ENCODE measurements at places on chromosomes 3 and 15. TPM values are rescaled to one million over a fixed set of nuclear protein-coding genes. Genes with fewer than 3 reads are reported as not detected.

Gene TIMP4
- polyA plus RNA-seq, result not detected

Gene SGO1
- polyA plus RNA-seq, result 0.71 TPM

Gene GATM
- 13.3 TPM for polyA plus RNA-seq

Gene ARL14
- not detected for polyA plus RNA-seq

Gene TMEM266
- polyA plus RNA-seq, result 17.6 TPM

Gene SMAD6
- 0.16 TPM for polyA plus RNA-seq

Gene SCAANT1
- not detected for polyA plus RNA-seq

Gene RFTN1
- polyA plus RNA-seq, result 66.9 TPM

Gene ALG1L2
- polyA plus RNA-seq, result not detected

Gene LRRN1
- polyA plus RNA-seq, result 25.8 TPM

Gene CACNA2D3
- polyA plus RNA-seq, result 26.2 TPM

Gene TAGLN3
- polyA plus RNA-seq, result 568 TPM

Gene SCN11A
- 2.8 TPM for polyA plus RNA-seq

Gene KLHL40
- polyA plus RNA-seq, result not detected

Gene SLC51B
- polyA plus RNA-seq, result not detected

Gene C3orf85
- polyA plus RNA-seq, result not detected

Gene LEKR1
- polyA plus RNA-seq, result 0.14 TPM

Gene SLC6A1
- polyA plus RNA-seq, result 43.2 TPM

Gene FES
- not detected for polyA plus RNA-seq

Gene USP13
- 3.8 TPM for polyA plus RNA-seq

Gene DZIP1L
- 1.7 TPM for polyA plus RNA-seq

Gene SLC6A20
- not detected for polyA plus RNA-seq

Gene MYEF2
- polyA plus RNA-seq, result 176 TPM

Gene ZBTB47
- polyA plus RNA-seq, result 4.8 TPM

Gene LCTL
- not detected for polyA plus RNA-seq

Gene CADPS
- 118 TPM for polyA plus RNA-seq

Gene ACOX2
- not detected for polyA plus RNA-seq

Gene LRRIQ4
- polyA plus RNA-seq, result not detected

Gene ATP10A
- polyA plus RNA-seq, result not detected

Gene SLC15A2
- 1.6 TPM for polyA plus RNA-seq

Gene VIPR1
- 5.0 TPM for polyA plus RNA-seq

Gene HACD2
- polyA plus RNA-seq, result 28.0 TPM

Gene MORC1
- not detected for polyA plus RNA-seq

Gene CHDH
- 0.17 TPM for polyA plus RNA-seq

Data from neural cell (in vitro differentiated cells).